ENCODE measurements at places on chromosomes 4 and X. TPM values are rescaled to one million over a fixed set of nuclear protein-coding genes. Genes with fewer than 3 reads are reported as not detected.

IQSEC2 gene
- total RNA-seq = 6.9 TPM

MAGEA2 gene
- total RNA-seq = not detected

DRP2 gene
- 0.09 TPM for total RNA-seq

SORBS2 gene
- 34.3 TPM for total RNA-seq

RELL1 gene
- total RNA-seq = 49.0 TPM

ADH7 gene
- total RNA-seq = 307 TPM

OTUD6A gene
- not detected for total RNA-seq

GBA3 gene
- not detected for total RNA-seq

HAND2 gene
- total RNA-seq = 2.2 TPM

PPBP gene
- not detected for total RNA-seq

HTN1 gene
- not detected for total RNA-seq

NEIL3 gene
- 8.3 TPM for total RNA-seq

RPS6KA6 gene
- total RNA-seq = 0.92 TPM

S100P gene
- 65.8 TPM for total RNA-seq

OPRPN gene
- not detected for total RNA-seq
